ENCODE measurements at places on chromosomes 2 and 18.

GRCh38 chr2:175318542-175318941, 137.0 kb upstream of the ATP5MC3 start:
- no peak for DNase-seq

GRCh38 chr2:236956031-236956618, 129.6 kb upstream of the COPS8 start:
- peak; percentile 22 for DNase-seq

DNA sequence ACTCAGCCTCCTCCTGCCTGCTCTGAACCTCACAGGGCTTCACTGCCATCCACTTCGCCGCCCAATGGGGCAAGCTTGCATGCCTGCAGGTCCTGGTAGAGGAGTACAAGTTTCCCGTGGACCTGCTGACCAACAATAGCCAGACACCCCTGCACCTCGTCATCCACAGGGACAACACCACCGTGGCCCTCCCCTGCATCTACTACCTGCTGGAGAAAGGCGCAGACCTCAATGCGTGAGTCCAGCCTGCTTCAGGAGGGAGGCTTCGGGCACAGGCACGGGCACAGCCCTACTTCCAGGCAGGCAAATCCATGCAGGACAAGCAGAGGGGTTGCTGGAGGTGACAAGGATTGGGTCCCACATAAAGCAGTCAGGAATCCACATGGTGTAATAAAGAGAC, 1.2 kb downstream of the ANKRD53 start:
- DNase-seq: peak; percentile 34

GRCh38 chr2:219507581-219508443, 6.5 kb upstream of the ASIC4 start:
- DNase-seq: no peak

GRCh38 chr2:174981331-174981730, 23.9 kb downstream of the CHN1 start:
- DNase-seq: no peak

- DNase-seq: no peak
These were observed 119.1 kb upstream of the NCK2 start for GRCh38 chr2:105625632-105626031.

- no peak for DNase-seq
These were observed 68.2 kb downstream of the ZNF516 start for GRCh38 chr18:76426737-76427305.

DNA sequence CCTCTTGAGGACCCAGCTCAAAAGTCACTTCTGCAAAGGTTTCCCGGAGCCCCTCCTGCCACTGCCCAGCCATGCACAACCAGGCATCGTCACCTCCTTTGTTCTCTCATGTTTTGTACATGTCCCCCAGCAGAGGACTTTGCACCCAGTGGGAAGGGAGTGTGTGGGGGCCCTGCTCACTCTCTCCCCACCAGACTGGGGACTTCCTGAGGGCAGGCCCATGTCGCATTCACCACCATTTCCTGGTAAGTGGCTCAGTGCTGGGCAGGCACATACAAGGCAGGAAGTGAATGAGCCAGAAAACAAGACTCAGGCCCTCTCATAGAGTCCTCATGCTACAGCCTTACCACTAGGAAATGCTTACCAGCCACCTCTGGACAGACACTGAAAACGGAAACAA, 18.9 kb downstream of the MRPL35 start:
- no peak for DNase-seq

DNA sequence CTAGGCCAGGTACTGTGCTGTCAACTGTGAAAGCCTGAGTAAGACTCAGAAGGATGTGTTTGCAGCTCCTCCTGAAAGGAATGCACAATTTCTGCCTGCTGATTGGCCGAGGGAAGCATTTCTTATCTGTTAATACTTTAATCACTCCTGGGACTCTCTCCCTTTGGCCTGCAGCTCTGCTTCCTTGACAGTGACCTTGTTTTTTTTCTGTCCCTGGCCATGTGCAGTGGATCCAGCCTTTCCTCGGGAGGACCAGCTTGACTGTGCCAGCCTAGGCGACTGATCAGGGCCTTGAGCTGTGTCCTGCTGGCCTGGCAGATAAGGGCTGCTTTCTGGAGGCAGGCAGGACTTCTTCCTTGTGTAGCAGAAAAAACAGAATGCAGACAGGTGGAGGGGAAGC, 10.0 kb downstream of the RNF144A start:
- DNase-seq: no peak

- no peak for DNase-seq
These were observed 52.2 kb upstream of the TSPYL6 start for GRCh38 chr2:54308186-54308585.

DNA sequence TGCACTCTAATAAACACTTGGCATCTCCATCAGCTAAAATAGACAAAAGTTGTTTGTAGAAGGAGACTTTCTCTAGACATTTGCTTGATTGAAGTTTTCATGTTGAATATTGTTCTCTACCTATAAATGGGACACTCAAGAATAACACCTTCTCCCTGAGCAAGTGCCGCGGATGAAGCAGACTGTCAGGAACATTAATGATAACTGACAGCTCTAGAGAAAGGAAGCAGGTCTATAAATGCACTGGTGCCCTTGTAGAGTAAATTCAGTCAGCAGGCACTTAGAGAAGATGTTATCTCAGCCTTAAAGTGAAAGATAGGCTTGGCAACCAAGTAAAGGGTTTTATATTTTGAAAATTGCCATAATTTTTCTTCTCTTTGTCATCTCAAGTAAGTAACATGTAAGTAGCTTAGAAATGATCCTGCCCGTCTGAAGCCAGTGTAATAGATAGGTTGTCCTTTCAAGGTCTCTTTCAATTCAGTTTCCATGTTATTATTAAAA, 224.6 kb downstream of the ARL6IP6 start:
- no peak for DNase-seq

- DNase-seq: no peak
These were observed 9.5 kb downstream of the COPS7B start for GRCh38 chr2:231795525-231796327.

GRCh38 chr2:1960761-1961160, 216.4 kb upstream of the PXDN start:
- DNase-seq: no peak

- no peak for DNase-seq
These were observed 230.5 kb downstream of the MYCN start for GRCh38 chr2:16170675-16171424.

DNA sequence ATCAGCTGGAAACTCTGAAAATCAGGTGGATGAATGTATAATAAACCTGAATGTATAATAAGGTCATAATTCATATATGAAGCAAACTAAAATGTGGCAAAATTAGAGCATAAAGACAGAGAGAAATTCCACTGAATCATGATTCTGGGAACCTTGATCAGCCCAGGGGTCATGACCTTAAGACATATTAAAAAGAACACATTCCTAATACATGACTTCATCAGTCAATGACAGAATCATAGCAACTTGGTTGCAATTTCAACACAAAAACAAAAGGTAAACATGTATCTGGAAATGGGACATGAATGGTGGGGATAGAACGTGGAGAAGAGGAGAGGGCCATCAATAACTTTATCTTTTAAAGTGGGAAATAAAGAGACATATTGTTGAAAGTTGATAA, 17.6 kb downstream of the AFF3 start:
- DNase-seq: no peak

- DNase-seq: no peak
These were observed 7.7 kb upstream of the RHBDD1 start for GRCh38 chr2:226828191-226828590.

DNA sequence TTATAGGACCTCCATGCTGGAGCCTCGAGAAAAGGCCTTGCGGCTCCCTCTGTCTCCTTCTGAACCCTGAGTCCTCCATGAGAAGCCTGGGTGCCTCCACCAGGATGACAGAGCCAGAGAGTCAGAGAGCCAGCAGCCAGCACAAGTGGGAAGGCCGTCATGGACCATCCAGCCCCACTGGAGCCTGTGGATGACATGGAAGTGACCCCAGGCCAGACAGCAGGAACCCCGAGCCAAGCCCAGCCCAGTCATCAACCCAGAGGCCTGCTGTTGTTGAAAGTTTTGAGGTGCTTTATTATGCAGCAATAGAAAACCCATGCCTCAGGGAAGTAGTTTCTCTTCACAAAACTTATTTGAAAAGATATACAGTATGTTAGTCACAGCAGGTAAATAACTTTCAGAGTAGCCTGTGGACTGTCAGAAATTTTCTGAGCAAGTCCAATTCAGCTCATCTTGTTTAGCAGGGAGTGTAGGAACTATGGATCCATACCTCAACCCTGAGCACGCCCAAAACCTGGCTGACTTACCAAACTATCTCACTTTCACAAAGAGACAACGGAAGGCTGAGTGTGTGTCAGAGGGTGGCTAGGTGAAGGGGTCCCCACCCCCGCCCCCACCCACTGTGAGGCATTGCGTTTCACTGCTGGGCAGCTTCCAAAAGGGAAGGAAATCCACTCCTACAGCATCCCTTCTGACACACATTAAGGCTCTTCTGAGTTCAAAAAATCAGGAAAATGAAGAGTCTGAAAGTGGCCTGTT, 79.9 kb upstream of the NDUFV2 start:
- DNase-seq: no peak

DNA sequence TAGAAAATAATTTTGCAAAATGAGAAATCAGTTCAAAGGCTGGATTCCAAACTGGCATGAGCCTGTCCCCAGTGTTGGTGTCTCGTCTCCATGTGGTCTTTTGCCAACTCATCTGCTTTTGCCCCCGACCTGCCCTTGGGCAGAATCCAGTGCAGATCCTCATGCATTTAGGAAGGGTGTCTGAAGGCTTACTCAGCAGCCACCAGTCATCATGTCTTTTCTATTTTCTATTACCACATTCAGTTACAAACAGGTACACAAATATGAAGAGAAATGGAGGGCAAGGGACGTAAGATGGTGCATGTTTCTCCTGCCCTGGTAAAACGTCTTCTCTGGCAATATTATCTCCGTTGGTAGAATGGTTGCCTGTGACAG, 43.5 kb downstream of the E2F6 start:
- DNase-seq: no peak

GRCh38 chr2:223117533-223117932, 65.5 kb downstream of the KCNE4 start:
- no peak for DNase-seq

- no peak for DNase-seq
These were observed 192.6 kb upstream of the TCF4 start for GRCh38 chr18:55780586-55781071.

DNA sequence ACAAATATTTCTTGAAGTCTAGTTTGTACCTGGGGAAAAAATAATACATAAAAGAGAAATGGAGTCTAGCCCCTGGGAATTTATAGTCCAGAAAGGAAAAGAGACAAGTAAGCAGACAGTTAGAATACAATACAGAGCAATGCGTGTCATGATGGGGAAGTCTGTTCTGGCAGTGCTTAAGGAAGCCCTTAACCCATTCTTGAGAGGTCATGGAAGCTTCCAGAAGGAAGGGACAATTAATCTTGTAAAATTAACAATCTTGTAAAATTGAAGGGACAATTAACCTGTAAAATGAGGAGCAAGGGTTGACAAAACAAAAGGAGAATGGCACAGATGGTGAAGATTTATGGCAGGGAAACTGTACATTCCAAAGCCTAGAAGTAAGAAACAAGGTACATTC, 66.7 kb downstream of the METTL4 start:
- no peak for DNase-seq

GRCh38 chr2:183465048-183465447, 340.8 kb downstream of the NUP35 start:
- no peak for DNase-seq

DNA sequence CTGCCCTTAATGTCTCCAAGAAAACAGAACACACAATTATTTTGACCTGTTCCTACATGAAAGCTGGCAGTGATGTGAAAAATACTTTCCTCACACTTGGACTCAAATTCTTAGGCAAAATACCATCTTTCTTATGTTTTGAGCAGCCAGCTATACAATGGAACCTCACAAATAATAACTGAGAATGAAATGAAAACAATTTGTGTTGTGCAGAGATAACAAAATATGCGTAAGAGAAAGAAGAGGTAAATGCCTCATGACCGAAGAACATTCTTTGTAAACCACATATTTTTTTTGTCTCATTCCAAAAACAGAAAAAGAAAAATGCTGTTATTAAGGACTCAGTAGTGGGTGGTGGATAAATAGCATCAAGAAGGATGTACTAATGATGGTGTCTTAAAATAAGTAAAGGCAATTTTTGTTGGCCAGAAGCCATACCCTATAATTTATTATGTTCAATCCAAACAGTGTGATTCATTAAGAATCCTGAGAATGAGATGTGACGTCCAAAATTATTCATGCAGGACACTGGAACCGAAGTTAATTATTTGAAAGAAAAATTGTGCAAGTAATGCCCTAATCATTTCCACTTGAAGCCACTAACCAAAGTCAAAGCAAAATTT, 193.0 kb upstream of the NETO1 start:
- no peak for DNase-seq

GRCh38 chr2:240129731-240130392, 6.2 kb downstream of the COPS9 start:
- peak; percentile 9 for DNase-seq

- DNase-seq: no peak
These were observed 97.9 kb downstream of the MREG start for GRCh38 chr2:215915441-215915840.

DNA sequence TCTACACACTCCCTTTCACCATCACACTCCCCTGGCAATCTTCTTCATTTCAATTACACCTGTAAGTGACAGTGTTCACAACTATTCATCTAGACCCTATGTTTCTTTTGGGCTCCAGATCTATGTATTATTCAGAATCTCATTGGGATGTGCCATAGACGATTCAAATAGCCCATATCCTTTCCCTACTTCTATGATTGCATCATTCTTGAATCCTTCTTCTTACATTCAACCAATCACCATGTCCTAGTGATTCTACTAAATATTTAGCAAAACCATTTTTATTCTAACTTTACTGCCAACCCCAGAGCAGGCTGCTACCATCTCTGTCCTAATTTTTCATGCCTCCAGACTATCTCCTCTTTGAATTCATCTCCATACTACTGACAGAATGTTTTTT, 106.4 kb downstream of the TDRD15 start:
- no peak for DNase-seq

DNA sequence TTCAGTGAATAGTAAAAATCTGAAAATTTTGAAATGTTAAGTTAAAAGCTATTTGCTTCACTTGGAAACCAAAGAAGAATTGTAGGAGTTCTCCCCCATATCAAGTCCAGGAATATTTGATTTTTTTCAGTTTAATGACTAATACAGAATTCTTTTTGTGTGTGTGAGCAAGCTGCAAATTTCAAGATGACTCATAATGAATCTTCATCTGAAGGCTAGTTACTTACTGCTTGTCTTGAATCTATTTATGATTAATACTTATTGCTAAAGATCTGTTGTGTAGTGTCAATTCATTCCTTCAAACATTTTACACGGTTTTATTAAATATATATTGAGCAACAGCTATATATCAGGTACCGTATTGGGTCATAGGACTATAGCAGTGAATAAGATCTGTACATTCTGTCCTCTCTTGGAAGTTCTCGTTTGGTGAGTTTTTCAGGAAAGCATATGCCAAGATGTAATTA, 47.8 kb upstream of the CAVIN2 start:
- no peak for DNase-seq

GRCh38 chr2:45568935-45569334, 42.1 kb downstream of the SRBD1 start:
- DNase-seq: no peak

DNA sequence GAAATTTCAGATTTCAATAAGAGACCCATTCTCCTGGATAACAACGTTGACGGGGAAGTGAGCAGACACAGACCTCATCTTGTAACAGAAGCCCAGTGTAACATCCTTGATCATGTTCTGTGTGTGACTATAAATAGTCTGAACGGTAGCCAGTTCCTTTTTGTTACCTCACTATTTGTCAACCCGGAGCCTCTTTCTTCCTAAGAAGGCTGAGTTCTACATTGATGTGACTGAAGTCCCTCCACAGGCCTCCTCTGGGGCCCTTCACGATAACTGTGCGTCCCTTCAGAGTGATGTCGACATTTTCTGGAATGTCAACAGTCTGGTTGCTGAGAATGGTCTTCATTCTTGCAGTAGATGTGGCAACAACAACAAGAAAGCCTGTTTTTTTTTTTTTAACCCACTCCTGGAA, 6.3 kb upstream of the PLEKHM3 start:
- no peak for DNase-seq
